ENCODE measurements at places on chromosomes 12 and 14.

GRCh38 chr12:38588624-38589305 is 272.2 kb downstream of the ALG10B start:
- DNase-seq: no peak

DNA sequence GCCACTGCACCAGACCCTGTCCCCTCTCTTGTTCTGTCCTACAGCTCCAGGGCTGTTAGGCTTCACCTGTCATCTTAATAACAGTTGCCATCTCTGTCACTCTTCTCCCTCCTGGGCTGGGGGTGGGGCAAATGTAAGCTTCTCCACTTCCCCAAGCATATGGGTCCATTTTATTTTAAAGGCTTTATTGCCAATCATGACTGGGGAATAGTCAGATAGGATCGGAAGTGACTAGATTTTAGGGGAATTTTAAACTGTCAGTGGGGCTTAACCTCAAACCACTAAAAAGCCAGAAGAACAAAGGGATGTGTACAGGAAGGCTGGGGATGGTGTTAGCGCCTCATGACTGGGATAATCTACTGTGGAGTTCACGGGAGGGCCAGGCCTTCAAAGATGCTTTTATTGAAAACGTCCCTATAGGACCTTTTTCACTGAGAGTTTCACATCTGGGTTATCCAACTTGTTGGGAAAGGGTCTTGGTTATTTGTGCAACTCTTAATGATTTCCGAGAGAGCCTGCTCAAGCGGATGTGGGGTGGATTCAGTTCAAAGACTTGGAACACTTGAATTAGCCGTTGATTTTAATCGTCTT is 41.6 kb downstream of the CHST11 start:
- no peak for DNase-seq

DNA sequence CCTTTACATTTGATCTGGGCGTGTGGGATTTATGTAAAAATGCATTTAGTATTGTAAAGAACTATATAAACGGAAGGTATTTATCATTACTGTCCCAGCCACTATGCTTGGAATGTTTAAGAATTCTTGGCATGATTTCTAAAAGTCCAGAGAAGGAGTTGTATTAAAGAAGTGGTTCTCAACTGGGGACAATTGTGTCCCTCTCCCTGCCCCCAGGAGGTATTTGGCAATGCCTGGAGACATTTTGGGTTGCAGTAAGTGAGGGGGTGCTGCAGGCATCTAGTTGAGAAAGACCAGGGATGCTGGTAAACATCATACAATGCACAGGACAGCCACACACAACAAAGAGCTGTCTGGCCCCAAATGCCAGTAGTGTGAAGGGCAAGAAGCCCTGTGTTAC is 7.2 kb downstream of the SLC38A1 start:
- no peak for DNase-seq

DNA sequence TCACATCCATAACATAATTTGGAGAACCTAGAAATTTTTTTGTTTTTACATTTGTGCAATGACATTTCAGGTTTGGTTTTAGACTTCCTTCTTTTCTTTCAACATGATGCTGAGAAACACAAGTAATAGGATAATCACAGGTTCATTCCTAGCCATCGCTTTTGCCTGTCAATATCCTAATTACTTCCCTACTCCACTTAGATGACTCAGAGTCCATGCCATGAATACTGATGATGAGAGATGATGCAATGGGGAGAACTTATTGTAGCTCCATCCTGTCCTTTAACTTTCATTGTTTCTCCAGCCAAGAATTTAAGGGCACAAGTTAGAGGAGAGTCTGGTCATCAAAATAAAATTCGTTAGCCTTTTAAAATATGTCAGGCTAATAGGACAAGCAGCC is 101.3 kb downstream of the PTPRO start:
- no peak for DNase-seq

Measured in stimulated activated CD4-positive, alpha-beta T cell treated with anti-CD3 and anti-CD28 coated beads, Interleukin-1b, Interleukin-23, amount 100 ng/mL, for 1 hour (primary cell).